ENCODE measurements at places on chromosomes 3 and 15.

GRCh38 chr15:81235276-81236123 lies 38.8 kb downstream of the IL16 start:
- no peak for DNase-seq

DNA sequence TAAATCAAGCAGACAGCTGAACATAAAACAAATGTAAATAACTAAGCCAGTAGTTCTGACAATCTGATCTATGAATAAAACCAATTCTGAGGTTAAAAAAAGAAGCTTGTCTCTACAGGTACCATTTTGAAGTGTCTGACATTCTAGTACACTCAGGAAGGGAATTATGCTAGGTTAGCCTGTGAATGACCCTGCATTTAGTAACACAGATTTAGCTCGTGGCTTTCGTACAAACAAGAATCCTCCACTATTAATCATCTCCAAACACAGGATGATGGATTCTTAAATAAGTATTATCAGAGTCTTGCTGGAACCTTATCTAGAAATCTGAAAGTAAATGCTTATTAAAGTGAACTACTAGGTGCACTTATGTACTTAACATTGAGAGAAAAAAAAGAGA lies 1120.1 kb downstream of the ROBO1 start:
- DNase-seq: no peak

- DNase-seq: no peak
Observed at GRCh38 chr15:46278486-46279090, 643.8 kb downstream of the SQOR start.

GRCh38 chr3:3753416-3753815 lies 45.8 kb upstream of the LRRN1 start:
- DNase-seq: no peak

- DNase-seq: no peak
Observed at GRCh38 chr15:51447855-51448621, 106.6 kb downstream of the GLDN start.

GRCh38 chr3:129182390-129183185 lies 1.1 kb downstream of the CNBP start:
- no peak for DNase-seq

- DNase-seq: no peak
Observed at GRCh38 chr3:152737021-152737908, 97.7 kb upstream of the P2RY1 start.

DNA sequence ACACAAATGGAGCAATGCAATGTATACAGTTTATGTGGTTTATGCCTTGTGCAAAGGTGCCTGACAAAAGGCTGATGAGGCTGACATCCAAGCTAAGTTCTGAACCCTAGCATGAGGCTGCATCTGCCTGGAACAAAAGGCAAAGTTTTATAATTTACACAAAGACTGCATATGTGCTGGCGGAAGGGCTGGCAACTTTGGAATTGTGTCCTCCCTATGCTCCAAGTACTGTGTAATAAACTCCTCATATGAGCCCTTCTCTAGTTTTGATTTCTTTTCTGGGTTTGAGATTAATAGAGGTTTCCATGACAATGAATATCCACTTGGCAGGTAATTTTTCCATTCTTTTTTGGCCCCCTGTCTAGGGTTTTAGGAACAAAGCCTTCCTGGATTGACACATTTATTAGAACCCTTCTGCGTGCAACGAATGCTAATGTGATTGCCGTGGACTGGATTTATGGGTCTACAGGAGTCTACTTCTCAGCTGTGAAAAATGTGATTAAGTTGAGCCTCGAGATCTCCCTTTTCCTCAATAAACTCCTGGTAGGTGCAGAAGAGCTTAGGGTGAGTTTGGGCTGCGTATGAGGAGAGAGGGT lies 10.8 kb downstream of the PLA1A start:
- no peak for DNase-seq

GRCh38 chr3:76456322-76456721 lies 583.6 kb upstream of the ROBO2 start:
- DNase-seq: no peak

DNA sequence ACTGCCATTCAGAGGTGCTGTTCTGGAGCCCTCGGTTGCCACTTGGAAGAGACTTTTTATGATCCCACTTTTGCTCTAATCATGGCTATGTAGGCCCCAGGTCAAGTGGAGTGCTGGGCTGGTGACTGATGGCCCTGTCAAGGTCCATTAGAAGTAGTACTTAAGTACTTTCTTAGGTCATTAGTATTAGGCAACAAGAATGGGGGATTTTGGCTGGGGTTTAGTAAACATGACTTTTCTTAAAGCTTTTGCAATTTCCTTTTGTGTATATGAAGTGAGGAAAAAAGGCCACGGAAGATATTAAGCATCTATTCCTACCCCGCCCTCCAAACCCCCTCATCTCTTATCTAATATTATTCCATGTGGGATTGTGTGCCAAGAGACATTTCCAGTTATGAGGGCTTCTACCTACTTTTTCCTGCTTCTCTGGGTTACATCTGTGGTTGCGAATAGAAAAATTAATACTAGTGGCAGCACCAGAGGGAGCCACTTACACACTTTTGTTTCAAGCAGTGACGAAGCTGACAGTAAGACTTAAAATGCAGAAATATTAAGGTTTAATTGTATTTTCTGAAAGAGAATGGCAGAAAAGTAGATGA lies 13.9 kb downstream of the NLGN1 start:
- DNase-seq: peak; percentile 20

DNA sequence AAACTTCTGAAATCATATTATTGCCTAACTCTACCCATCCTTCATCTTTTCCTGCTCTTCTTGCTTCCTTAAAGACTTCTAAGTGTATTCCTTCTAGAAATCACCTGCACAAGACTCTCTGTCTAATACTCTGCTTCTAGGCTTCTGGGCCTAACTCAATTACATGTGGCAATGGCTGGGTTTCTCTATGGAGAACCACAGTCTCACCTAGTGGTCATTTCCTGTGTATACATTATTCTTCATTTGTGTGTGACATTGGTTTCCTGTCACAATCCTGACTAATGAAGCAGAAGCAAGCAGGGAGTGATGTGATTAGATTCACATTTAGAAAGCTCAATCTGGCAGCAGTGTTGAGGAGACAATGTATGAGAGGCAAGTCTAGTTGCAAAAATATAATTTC lies 16.9 kb upstream of the CLDN1 start:
- DNase-seq: no peak

GRCh38 chr3:145959457-145960088 lies 201.4 kb downstream of the PLOD2 start:
- DNase-seq: no peak

- DNase-seq: no peak
Observed at GRCh38 chr3:194612221-194612620, 21.0 kb downstream of the TMEM44 start.

DNA sequence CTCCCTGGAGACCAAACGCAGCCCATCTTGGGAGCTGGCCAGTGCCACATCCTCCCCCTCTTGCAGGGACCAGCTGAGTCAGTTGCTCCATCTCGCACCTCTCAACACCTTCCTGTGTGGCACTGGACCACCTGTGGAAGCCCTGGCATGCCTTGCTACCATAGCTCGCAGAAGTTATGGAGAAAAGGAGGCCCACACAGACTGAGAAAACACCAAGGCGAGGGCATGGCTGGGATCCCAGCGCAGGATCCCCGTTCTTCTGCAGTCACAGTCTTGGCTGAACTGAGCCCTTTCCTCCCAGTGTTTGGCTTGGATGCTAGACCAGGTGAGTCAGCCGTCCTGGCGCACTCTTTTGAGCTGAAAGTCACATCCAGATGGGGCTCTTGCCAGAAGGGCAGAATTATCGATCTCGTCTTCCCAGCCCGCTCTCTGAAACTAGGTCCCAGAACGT lies 46.9 kb downstream of the CHRD start:
- DNase-seq: no peak

Measured in C1 segment of cervical spinal cord (tissue), 14 donors.